ENCODE measurements at places on chromosomes 13 and 19.

DNA sequence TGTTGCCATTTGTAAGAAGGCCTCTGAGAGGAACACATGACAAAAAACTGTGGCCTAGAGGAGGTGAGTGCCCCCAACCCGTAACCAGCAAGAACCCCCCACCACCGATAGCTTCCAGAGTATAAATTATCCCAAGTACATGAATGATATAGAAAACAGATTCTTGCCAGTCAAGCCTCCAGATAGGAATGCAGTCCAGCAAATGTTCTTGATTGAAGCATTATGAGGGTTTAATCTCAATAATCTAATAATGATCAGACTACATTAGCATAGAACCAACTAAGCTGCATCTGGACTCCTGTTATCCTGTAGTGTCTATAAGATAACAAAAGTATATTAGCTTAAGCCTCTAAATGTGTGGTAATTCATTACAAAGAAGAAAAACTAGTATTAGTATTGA lies 908.9 kb upstream of the ATXN8OS start:
- DNase-seq = no peak

DNA sequence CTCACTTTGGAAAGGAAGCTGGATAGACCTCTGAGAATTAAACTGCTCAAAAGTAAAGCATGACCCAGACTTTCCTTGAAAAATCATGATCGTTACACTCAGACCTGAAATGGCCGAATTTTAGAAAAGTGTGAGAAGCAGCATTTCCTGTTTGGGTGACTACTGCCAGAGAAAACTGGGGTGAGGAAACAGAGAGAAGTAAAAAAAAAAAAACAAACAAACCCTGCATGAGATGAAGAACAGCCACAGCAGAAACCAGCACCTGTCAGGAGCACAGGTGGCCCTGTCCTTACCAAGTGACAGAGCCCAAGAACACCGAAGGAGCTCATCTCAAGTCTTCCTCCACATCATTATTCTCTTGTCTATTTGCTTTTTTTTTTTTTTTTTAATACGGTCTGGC lies 12.0 kb upstream of the ADPRHL1 start:
- no peak for DNase-seq

GRCh38 chr19:2613507-2614295 lies 88.8 kb downstream of the GNG7 start:
- peak; percentile 63 for DNase-seq

GRCh38 chr19:41734585-41734984 lies 20.7 kb upstream of the CEACAM6 start:
- DNase-seq = no peak

- DNase-seq = peak; percentile 40
These were observed 787 bp downstream of the ZNF580 start for GRCh38 chr19:55641426-55642152.

Data from activated CD4-positive, alpha-beta T cell treated with anti-CD3 and anti-CD28 coated beads, Interleukin-2, Interleukin-4, amounts not matched to agents 100 ng/mL and 50 ng/mL, durations not matched to agents 16 hours and 8 hours (primary cell).